ENCODE measurements at places on chromosomes 3 and 15.
A peak's percentile ranks its signal among the peaks of the same experiment; 100 is the strongest.

DNA sequence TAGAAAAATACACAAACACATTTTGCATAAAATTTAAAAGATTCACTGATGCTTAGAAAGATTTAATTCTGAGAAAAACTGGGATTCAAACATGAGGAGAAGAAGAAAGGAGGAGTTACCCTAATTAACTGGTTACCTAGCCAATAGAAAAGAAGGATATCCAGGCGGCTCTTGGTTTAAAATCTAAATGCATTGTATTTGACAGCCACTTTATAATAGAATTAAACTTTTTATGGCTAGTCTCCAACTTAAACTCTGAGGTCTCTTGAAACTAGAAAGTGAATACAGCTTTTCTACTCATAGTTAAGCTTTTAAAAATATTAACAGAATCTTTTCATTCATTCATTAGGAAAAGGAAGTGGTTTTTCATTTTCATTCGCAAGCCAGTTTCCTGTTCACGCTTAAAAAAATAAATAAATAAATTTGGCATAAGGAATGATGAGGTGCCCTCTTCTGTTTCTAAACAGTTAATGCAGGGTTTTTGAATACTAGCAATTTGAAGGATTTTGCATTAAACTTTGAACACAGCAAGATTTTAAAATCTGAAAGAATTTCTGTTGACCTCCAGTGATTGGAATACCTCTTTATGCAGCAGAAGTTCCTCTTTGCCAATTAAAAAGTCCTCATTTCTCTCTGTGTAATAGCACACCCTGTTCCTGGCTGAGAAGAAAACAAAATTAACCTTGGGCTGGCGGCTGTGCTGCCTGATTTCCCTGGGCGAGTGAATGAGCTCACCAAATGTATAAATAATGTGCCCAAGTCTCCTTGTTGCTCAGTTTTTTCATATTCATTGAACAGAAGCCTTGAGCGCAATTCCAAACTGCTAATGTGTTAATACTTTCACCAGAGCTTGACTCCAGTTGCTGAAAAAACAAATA is 105.1 kb downstream of the ZMAT3 start:
- no peak for DNase-seq

DNA sequence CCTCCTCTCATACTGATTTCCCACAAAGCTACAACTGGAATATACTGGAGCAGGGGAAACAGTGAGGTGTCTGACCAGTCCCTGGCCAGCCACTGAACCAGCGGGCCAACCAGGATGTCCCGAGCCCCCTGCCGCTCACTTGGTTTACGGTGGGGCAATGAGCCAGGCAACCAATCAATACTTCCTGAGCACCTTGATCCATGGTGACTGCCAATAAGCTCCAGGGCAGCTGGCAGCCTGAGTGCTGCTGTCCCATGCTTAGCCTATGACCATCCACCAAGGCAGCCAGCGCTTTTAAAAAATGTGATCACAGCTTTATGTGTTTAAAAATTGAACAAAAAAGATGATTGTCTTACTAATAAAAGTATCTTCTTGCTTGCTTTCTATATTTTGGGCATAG is 4.2 kb downstream of the SCN10A start:
- no peak for DNase-seq

DNA sequence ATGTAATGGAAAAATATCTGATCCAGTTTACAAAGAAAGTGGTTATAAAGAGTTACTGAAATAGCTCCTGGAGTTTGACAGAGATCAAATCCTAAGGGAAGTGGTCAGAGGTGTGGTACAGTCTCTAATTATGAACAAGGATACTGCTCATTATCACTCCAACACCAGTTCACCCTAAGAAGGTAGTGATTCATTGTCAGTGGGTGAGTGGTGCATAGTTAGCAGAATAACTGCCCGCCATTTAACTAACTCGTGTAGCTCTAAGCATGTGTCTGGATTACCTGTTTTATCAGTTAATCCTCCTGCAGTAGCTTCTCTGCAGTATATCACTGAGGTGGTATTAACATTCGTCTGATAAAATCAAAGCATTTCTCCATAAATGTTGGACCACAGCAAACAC is 700.1 kb downstream of the NLGN1 start:
- no peak for DNase-seq

GRCh38 chr3:156581033-156581432 is 26.1 kb upstream of the SSR3 start:
- no peak for DNase-seq

- DNase-seq, result no peak
Measured at GRCh38 chr3:195870442-195870841, 37.9 kb downstream of the TNK2 start.

- DNase-seq, result no peak
Measured at GRCh38 chr3:27699067-27699466, 23.1 kb downstream of the EOMES start.

- DNase-seq, result no peak
Measured at GRCh38 chr3:177887475-177887874, 648.8 kb upstream of the KCNMB2 start.

GRCh38 chr3:184690192-184690883 is 21.5 kb downstream of the MAGEF1 start:
- DNase-seq, result no peak

DNA sequence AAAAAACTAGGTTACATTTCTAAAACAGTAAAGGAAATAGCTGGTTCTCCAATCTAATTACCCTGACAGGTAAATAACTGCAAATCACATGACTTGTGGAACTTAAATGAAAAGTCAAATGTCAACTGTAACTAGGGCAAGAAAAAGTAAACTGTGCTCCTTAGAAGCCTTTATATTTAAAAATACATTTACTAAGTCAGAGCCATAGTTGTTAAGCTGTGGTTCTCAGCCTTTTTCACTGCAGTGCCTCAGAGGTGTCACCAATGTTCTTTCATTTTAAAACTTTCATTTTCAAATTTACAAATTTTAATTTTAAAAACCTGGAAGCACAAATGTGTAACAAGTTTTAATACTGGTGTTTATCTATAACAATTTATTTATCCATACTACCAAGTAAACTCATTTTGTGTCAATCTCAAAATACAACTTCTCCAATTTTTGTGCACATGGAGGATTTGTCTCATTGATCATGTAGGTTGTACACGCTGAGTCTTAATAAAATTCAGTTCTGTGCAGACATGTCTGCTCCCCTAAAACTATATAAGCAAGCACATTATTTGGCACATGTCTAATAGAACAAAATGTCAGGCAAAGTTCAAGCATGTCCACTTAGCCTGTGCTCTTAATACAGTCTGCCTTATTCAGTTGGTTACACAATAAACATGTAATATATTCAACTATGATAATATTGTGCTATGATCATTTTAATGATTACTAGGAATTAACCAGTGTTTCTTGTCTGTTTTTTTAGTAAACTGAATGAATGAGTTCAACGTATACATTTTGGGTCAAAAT is 70.4 kb downstream of the DLG1 start:
- no peak for DNase-seq

- DNase-seq, result no peak
Measured at GRCh38 chr3:100591411-100591810, 18.0 kb upstream of the ADGRG7 start.

DNA sequence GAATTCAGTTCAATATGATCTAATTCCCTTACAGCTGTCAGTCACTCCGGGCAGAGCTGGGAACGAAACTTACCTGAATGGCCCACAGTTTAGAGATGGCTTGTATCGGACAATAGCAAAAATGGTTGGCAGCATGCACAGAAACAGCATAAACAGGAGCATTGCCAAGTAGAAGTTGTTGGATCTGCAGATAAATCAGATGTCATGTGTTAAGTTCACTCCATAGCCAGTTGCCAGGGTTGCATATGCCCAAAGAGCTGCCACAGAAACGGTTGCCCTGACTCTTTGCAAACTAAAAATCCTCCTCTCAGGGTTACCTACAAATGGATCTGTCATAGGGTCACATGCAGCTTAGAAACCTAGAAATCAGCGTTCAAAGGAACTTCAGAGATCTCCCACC is 15.4 kb upstream of the STARD5 start:
- DNase-seq, result no peak

DNA sequence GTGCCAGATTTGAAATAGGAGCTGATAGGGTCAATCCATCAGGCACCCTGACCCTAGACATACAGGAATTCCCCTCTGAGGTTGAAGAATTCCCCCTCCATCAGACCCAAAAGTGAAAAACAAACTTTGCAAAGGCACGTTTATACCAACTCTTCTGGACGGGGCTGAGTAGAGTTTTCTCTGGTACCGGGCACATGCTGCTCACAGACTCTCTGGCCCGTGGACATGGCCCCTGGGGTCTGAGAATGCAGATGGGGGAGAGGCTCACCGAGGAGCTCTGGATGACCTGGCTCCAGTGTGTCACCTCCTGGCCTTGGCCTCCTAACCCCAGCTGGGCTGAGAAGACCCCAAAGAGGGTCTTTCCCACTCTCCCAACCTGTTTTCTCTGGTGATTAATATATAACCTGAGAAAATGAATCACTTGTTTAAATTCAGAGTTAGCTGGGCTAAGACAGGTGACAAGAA is 11.2 kb upstream of the LIPC start:
- no peak for DNase-seq

DNA sequence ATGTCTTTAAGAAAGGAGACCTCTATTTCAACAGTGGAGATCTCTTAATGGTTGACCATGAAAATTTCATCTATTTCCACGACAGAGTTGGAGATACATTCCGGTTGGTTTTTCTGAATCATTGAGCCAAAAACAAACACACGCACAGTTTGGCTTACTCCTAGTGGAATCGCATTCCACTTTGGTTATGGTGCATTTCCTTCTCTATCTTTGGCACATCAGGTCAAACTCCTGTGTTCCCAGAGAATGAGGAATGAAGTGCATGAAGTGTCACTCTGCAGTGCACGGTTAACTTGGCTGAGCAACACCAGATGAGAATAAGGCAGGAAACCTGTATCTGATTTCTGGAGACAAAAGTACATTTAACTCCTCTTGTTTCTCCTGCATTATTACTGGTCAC is 38.5 kb downstream of the HDC start:
- no peak for DNase-seq

DNA sequence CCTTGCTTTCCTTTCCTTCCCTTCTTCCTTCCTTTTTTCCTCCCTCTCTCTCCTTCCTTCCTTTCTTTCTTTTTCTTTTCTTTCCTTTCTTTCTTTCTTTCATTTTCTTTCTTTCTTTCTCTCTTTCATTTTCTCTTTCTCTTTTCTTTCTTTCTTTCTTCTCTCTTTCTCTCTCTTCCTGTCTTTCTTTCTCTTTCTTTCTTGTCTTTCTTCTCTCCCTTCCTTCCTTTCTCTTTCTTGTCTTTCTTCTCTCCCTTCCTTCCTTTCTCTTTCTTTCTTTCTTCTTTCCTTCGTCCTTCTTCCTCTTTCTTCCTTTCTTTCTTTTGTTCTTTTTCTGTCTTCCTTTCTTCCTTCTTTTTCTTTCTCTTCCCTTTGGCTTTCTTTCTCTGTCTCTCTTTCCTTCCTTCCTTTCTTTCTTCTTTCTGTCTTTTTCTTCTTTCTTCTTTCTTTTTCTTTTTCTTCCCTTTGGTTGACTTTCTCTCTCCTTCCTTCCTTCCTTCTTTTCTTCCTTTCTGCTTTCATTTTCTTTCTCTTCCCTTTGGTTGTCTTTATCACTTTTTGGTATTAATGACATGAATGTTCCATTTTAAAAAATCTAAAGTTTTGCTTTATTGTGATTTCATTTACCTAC is 496.4 kb upstream of the CBLB start:
- DNase-seq, result no peak

GRCh38 chr3:194475138-194475932 is 11.5 kb downstream of the ATP13A3 start:
- no peak for DNase-seq

GRCh38 chr3:182809531-182809930 is 16.2 kb downstream of the ATP11B start:
- DNase-seq, result no peak

DNA sequence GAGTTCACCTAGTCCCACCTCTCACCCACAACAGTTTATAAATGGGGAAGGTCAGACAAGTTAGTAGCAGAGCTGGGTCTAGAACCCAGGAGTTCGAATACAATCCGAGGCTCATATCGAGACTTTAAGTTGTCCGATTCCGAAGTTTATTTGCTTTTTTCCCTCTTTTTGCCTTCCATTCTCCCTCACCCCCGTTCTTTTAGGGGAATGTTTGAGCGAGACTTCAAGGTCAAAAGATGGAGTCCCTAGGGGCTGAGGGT is 7.3 kb downstream of the BCL6 start:
- no peak for DNase-seq

DNA sequence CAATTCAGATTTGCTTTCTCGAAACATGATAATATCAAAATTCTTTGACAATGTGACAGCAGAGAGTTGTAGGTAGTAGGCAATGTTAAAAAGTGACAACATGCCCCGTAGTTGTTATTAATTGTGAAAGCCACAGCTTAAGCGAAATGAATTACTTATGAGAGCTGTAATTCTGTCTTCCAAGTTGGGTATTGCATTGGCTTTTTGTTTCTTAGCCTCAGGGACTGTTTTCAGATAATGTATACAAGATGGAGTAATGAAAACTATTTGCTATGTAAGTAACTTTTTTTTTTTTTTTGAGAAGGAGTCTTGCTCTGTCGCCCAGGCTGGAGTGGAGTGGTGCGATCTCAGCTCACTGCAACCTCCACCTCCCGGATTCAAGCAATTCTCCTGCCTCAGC is 43.1 kb upstream of the MAP3K13 start:
- no peak for DNase-seq

- no peak for DNase-seq
Measured at GRCh38 chr15:69782809-69783208, 314.9 kb downstream of the TLE3 start.

DNA sequence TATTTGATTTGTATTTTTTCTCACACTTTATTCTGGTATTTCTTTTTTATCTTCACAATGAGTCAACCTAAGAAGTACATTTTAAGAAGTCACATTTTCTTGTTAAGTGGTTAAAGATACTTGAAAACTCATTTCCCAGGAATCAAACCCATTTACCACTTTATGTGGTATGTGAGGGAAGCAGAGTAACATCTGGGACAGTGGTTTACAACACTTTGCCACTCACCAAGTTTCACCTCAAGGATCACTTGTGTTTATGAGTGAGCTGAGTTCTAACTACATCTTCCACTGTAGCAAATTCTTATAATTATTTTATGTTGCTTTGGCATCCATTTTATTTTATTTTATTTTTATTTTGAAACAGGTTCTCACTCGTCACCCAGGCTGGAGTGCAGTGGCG is 53.8 kb downstream of the IGSF11 start:
- DNase-seq, result no peak

GRCh38 chr15:76209942-76210341 is 101.3 kb downstream of the ETFA start:
- DNase-seq, result no peak

- no peak for DNase-seq
Measured at GRCh38 chr3:71134521-71134920, 449.0 kb downstream of the FOXP1 start.

GRCh38 chr3:179181021-179181472 is 32.9 kb downstream of the PIK3CA start:
- DNase-seq, result peak; percentile 26

GRCh38 chr3:44125882-44126281 is 115.8 kb upstream of the TOPAZ1 start:
- no peak for DNase-seq

DNA sequence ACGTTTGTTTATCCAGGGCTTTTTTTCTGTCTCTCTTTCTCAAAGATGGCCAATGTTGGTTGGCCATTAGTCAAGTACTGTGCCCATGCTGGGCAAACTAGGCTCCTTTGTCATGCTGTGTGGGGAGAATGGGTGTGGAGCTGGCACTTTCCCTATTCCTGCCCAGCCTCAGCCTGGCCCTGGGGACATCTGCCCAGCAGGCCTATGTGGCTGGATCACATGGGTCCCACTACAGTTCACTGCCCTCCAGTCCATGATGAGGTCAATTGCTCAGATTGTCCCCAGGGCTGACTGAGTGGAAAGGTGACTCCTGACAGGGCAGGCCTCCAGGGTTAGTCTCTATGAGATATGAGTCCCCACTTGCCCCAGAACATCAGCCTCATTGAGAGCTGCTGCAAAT is 54.4 kb upstream of the HERC1 start:
- no peak for DNase-seq

- no peak for DNase-seq
Measured at GRCh38 chr15:41971895-41972252, 483 bp downstream of the EHD4 start.

Data from hematopoietic multipotent progenitor cell treated with erythropoietin and hydrocortisone succinate and interleukin-3 and kit ligand, for 15 days (in vitro differentiated cells).